GOT3 (cell line): ENCODE measurements at places on chromosomes 6 and 20.

- no peak for DNase-seq
Measured at GRCh38 chr6:30325150-30325872, 1.4 kb upstream of the TRIM39 start.

DNA sequence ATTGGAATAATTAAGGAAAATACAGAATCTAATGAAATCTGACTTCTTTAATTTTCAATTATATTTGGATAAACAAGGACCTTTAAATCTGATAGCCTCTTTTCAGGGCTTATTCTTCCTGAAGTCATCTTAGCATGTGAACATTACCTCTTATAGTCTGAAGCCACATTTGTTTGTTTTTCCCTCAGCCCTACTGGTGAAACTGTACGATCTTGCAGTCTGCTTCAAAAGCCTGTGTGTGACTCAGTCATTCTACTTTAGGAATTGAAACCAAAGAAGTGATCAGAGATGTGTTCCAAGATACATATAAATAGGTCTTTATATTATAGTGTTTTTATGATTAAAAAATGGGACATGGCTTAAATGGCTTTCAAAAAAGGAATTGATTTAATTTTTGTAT lies 67.5 kb downstream of the MACROD2 start:
- no peak for DNase-seq

DNA sequence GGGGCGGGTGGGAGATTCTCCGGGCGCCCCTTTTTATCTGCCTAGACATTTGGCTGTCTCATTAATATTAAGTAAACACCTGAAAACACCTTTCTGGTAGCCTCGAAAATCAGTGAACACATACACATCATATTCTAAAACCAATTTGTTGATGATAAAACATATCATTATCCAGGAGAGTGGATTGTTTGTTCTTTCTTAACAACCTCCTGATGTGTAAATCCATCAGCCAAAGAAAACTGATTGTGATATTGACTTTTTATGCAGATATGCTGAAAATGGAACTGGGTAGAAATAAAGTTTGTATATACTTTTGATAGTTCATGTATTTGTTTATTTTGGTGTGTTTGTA lies 75.7 kb downstream of the ADGRG6 start:
- no peak for DNase-seq

GRCh38 chr6:107275330-107275865 lies 160.1 kb upstream of the BEND3 start:
- no peak for DNase-seq

DNA sequence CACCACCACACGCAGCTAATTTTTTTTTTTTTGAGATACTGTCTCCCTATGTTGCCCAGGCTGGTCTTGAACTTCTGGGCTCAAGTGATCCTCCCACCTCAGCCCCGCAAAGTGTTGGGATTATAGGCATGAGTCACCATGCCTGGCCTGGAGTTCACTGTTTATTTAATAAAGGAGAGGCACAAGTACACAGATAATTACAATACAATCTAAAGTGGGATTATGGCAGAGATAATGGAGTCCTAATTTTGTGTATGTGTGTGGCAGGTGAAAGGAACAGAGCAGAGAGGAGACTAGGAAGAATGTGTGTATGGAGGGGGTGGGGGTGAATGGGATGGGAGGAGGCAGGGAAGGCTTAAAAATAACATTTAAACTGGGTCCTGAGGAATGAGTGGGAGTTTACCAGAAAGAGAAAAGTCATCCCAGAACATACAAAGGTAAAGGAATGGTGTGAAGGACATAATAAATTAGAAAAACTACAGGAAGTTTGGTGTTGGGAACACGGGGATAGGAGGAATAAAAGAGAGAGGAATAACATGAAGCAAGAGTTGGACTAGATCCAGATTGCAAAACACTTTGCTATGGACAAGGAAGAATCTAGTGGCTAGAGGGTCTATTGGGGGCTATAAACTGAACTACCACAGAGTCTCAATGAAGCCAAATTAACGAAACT lies 4.4 kb downstream of the NCOA5 start:
- DNase-seq = no peak

- DNase-seq = no peak
Measured at GRCh38 chr6:20946022-20946421, 411.8 kb downstream of the CDKAL1 start.

DNA sequence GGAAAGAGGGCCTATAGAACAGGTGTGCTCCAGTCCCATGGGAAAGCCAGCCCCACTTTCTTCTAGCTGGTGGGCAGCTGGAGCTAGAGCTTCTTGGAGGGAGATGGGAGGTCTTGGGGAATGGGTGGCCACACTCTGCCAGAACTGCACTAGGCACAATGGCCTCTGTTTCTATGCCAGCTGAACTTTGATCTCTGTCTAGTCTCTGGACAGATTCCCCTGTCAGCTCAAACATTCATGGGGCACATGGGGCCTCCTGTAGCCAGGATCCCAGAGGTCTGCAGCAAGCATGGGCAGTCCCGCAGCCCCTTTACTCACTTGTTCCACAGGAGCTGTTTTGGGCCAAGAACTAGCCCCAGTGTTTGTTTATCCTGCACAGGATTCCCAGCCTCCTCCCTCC lies 591.3 kb upstream of the HS3ST5 start:
- DNase-seq = no peak

- DNase-seq = no peak
Measured at GRCh38 chr6:32615885-32616532, 21.2 kb upstream of the HLA-DQA1 start.

GRCh38 chr20:13348311-13349234 lies 127.5 kb downstream of the ISM1 start:
- DNase-seq = no peak

DNA sequence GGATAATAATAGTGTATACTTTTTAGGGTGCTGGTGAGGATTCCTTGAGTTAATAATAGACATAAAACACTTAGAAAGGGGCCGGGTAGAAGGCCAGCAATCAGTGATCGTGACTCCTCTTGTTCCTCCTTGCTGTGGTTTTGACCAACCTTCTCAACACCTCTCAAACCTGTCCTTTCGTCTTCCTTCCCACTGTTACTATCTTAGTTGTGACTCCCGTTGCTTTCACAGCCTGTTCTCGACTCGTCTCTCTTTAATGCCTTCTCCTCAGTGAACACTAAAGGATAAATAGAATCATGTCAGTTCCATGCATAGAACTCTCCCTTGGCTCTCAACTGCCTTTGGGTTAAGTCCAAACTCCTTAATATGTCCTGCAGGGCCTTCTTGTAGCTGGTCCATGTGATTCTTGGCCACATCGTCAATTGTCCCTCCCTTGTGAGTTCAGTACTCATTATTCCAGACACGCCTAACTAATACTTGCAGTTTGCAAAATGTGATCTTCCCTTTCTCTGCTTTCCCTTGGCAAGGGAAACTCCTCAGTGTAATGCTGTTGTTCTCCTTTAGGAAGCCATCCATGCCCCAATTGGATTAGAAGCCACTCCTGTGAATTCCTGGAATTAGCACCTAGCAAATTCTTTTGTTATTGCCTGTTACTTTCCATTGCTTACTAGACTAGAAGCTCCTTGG lies 164.9 kb downstream of the UTRN start:
- no peak for DNase-seq
